ENCODE measurements at places on chromosomes 2 and 18.

- DNase-seq = no peak
Measured at GRCh38 chr2:67561457-67561965, 164.4 kb downstream of the ETAA1 start.

- DNase-seq = no peak
Measured at GRCh38 chr2:222180619-222181018, 118.2 kb downstream of the PAX3 start.

DNA sequence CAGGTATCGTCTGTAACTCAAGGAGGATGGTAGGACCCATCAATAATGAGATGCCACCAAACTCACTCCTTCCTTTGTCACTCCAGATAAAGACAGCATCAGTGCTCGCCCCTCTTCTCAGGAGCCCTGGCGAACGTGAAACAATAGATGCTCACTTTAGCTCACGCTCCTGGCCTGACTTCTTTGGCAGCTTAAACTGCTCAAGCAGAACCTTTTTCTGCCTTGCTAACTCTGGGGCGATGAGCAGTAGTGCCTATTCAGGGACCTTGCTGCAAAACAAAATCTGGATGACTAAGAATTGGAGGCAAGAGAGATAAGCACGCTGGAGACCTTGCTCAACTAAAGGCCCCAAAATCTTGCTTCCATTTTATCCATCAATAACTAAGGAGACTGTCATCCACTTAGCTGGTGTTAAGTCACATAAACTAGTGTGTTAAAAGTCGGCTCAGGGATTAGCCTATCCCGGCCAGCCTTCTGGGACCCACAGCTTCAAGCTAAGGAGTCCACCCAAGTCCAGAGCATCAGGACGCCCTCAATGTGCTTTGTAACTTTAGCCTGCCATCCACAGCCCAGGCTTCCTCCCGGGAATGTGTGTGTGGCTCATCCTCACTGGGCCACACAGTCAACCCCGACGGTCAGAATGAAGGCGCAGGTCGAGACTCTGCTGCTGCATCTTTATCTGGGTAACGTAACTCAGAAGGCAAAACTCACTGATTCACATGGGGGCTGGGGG lies 38.9 kb downstream of the ZNF516 start:
- DNase-seq = no peak

- DNase-seq = peak; percentile 42
Measured at GRCh38 chr2:119659601-119660342, 19.2 kb upstream of the TMEM177 start.

GRCh38 chr2:101341901-101342624 lies 33.6 kb upstream of the RNF149 start:
- DNase-seq = peak; percentile 78

DNA sequence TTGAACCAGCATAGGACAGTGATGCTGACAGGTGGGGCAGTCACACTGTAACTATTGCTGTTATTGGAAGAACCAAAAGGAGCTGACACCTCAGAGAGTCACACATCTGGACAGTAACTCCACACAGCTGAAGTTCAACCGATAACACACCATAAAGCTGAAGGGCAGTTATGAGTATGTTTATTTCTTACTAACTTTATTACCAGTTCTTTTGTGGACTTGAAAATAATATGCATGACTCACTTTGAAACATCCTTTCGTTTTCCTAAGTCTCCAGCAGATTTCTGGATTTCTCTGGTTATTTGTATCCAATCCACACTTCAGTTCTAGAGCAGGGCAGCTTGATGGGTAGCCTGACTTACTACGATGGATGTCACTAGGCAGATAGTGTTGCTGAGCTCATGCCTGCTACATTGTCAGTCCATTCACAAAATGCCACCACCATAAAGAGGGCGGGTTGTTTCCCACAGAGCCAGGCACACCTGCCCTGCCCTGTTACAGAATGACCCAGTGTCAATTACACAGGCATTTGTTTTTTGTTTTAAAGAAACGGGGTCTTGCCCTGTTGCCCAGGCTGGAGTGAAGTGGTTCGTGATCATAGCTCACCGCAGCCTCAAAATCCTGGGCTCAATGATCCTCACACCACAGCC lies 8.4 kb upstream of the AGBL5 start:
- no peak for DNase-seq

- no peak for DNase-seq
Measured at GRCh38 chr2:158577141-158577540, 120.4 kb downstream of the PKP4 start.

DNA sequence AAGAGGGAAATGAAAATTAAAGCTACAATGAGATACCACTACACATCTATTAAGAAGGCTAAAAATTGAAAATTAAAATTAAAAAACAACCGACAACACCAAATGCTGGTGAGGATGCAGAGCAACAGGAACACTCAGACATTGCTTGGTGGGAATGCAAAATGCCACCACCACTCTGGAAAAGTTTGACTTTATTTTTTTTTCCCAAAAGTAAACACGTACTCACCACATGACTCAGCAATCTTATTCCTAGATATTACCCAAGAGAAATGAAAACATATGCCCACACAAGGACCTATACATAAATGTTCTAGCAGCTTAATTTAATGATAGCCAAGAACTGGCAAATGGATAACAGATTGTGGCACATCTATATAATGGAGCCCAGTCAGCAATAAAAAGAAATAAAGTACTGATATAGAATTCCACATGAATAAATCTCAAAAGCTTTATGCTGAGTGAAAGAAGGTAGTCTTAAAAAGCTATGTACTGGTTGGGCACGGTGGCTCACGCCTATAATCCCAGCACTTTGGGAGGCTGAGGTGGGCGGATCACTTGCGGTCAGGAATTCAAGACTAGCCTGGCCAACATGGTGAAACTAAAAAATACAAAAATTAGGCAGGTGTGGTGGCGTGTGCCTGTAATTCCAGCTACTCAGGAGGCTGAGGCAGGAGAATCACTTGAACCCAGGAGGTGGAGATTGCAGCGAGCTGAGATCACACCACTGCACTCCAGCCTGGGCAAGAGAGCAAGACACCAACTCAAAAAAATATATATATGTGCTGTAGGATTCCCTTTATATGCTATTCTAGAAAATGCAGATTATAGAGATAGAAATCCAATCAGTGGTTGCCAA lies 4.2 kb upstream of the PROC start:
- no peak for DNase-seq

- no peak for DNase-seq
Measured at GRCh38 chr18:42525905-42526304, 570.9 kb downstream of the PIK3C3 start.

- no peak for DNase-seq
Measured at GRCh38 chr2:160878618-160879017, 281.6 kb upstream of the TANK start.

- peak; percentile 66 for DNase-seq
Measured at GRCh38 chr2:27095745-27096651, 9.4 kb downstream of the KHK start.

- no peak for DNase-seq
Measured at GRCh38 chr2:33577084-33577483, 22.0 kb downstream of the FAM98A start.

DNA sequence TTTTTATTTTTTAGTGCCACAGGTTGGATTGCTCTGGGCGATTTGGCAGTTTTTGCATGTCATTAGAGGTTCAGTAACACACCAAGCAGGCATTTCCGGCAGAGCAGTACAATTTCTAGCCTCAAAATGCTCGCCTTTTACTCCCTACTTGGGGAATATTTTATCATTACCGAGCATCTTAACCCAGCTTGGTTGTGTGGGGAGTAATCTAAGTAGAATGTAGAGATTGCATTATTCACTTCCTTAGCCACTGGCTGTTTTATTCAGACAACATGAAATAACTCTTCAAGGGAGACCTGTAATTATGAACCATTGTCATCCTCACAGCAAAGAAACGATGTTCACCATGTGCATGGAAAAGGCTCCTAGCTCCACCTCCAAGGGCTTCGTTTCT lies 13.1 kb downstream of the GRP start:
- DNase-seq = no peak

GRCh38 chr2:177165721-177166711 lies 46.6 kb upstream of the HNRNPA3 start:
- peak; percentile 37 for DNase-seq

GRCh38 chr18:5543036-5543680 lies 639 bp downstream of the EPB41L3 start:
- no peak for DNase-seq

GRCh38 chr2:239993291-239993690 lies 31.9 kb downstream of the NDUFA10 start:
- DNase-seq = no peak

DNA sequence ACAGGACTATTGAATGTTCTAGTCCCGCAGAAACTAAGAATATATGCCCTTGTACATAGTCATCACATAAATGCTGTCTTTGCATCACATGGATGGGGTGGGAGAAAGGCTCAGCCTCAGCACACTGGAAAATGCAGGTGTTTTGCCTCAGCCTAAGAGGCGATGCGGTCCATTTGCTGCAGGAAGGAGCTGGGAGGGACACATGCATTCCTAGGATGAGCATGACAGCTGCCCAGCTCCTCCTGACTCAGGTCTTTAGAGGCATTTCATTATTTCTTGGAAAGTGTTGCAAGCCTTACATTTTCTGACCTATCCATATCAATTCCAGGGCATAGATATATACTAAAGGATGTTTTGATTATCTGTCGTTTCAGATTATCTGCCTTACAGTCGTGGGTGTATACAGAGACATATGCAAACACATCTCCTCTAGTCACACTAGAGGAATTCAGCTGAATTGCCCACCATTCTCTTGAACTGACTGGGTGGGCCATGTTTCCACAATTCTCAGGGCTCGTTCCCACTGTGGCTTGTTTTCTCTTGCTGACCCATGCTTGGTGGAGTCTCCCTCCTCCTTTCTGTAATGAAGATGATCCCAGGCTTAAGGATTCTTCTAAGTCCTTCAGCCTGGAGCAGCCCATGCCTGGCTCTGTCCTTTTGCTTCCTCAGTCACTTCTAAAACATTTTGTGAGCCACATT lies 156.9 kb downstream of the SETBP1 start:
- no peak for DNase-seq

DNA sequence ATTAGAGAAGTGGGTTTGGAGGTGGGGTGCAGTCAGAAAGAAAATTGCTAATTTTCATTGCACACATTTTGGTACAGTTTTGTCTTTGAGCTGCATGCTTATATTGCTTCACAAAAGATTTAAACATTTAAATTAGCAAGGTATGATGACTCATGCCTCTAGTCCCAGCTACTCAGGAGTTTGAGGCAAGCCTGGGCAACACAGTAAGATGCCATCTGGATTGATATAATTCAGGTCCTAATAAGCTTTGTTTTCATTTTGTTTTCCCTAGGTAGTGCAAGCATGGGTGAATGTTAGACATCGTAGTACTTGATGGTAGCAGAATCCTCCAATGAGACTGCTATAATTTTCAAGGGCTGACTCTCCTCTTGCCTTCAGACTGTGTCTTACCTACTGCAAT lies 396.7 kb upstream of the RGPD4 start:
- no peak for DNase-seq

GRCh38 chr2:8103085-8103708 lies 578.7 kb upstream of the ID2 start:
- no peak for DNase-seq

- no peak for DNase-seq
Measured at GRCh38 chr2:136171223-136171622, 53.3 kb upstream of the CXCR4 start.

- DNase-seq = no peak
Measured at GRCh38 chr18:693466-694187, 18.8 kb downstream of the ENOSF1 start.

GRCh38 chr2:219758907-219759680 lies 131.7 kb downstream of the SLC4A3 start:
- no peak for DNase-seq

- DNase-seq = no peak
Measured at GRCh38 chr2:21452263-21452662, 328.5 kb downstream of the TDRD15 start.

DNA sequence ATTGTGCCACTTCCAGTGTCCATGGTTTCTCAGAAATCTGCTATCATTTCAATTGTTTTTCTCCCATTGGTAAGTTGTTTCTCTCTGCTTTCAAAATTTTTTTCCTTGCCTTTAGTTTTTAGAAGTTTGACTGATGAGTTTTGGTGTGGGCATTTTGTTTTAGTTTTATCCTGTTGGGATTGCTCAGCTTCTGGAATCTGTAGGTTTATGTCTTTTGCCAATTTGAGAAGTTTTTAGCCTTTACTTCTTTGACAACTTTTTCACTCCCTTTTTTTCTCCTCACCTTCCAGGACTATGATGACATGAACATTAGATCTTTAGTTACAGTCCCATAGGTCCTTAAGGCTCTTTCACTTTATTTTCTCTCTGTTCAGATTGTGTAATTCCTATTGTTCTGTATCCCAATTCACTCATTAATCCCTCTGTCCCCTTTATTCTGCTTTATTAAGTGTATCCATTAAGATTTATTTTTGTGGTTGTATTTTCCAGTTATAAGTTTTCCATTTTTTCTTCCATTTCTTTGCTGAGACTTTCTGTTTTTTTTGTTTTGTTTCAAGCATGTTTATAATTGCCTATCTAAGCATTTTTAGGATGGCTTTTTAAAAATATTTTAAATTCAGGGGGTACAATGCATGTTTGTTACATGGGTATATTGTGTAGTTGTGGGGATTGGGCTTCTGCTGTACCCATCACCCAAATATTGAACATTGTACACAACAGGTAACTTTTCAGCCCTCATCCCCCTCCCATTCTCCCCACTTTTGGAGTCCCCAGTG lies 17.9 kb downstream of the MFSD6 start:
- DNase-seq = no peak

DNA sequence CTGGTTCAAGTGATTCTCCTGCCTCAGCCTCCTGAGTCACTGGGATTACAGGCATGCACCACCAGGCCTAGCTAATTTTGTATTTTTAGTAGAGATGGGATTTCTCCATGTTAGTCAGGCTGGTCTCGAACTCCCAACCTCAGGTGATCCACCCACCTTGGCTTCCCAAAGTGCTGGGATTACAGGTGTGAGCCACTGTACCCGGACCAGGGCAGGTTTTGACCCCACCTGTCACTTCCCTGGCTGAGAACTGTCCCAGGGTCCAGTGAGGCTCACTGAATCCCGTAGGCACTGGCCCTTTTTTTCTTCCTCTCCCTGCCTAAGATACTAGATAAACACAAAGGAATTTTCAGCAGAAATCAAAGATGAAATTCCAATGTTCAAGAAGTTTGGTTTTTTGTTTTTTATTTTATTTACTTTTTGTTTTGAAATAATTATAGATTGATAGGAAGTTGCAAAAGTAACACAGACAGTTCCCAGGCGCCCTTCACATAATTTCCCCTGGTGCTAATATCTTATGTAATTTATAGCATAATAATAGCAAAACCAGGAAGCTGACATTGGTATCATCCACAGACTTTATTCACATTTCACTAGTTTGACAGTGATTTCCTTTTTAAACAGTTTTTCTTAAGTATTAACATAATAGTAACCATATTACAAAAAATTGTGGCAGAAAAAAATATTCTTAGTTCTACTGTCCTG lies 52.4 kb upstream of the B3GNT7 start:
- no peak for DNase-seq

DNA sequence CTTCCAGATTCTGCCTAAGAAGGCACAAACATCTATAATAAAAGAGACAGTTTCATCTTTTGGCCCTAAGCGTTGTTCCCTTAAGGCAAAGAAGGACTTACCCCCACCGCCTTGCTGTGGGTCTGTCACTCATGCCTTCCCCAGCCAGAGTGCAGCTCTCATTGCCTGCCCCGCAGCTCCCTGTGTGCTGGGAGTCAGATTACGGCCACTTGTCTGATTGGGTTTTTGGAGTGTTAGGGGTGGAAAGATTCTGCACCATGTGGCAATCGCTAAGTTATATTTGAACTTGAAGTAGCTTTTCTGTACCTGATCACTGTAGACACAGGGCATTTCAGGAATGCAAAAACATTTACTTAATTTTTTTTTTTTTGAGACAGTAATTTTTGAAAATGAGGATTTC lies at the start of gene AQP4:
AQP4 (minus strand) TSS at position 151 of the 400 bp plus-strand sequence; CDS start at position 133, 18 bp downstream.
- DNase-seq = no peak

GRCh38 chr2:174012347-174013314 lies 47.5 kb upstream of the SP3 start:
- peak; percentile 20 for DNase-seq

All from activated CD4-positive, alpha-beta T cell treated with anti-CD3 and anti-CD28 coated beads, Interleukin-2, Interleukin-6, amounts not matched to agents 100 ng/mL and 50 ng/mL, durations not matched to agents 16 hours and 8 hours (primary cell).